ENCODE measurements at places on chromosomes 13 and 19.

- DNase-seq: no peak
Measured at GRCh38 chr13:46683676-46684260, 113.2 kb downstream of the ESD start.

- no peak for DNase-seq
Measured at GRCh38 chr19:50897191-50897607, 14.0 kb downstream of the KLK4 start.

- DNase-seq: no peak
Measured at GRCh38 chr19:55443045-55443823, at the start of gene SHISA7. Gene SHISA7 (minus strand): TSS chr19:55443300. CDS start chr19:55442863, 437 bp downstream.

DNA sequence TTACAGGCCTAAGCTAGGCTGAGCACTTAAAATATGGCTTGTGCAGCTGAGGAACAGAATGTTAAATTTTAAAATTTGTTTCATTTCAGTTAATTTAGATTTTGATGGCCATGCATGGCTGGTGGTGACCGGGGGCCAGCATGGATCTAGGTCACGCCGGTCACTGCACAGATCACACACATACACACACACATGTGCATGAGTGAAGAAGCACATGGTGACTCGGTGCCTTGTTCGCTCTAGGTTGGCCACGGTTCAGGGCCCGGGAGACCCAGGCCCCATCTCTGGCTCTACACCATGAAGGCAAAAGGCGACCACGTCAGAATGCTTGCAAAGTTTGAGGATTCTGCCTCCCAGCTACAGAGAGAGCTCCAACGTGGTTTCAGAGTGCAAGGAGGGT is 28.0 kb downstream of the ZFR2 start:
- DNase-seq: no peak

- DNase-seq: no peak
Measured at GRCh38 chr13:35804901-35805300, 326.3 kb downstream of the DCLK1 start.

DNA sequence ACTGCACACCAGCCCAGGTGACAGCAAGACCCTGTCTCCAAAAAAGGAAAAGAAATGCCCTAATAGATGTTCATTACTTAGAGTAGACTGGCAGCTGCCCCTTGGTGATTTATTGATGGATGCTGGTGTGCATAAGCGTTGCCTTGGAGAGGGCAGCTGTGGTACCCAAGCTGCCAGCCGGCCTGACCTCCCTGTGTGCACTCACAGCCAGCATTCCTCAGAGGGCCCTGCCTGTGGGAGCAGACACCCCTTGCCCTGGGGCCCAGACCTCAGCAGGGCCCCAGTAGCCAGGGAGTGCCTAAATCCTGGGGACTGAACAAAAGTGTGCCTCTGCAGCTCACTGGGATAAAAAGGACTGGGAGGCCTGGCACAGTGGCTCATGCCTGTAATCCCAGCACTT is 7.8 kb upstream of the ACTN4 start:
- no peak for DNase-seq

- DNase-seq: no peak
Measured at GRCh38 chr19:10686661-10687517, 14.3 kb upstream of the QTRT1 start.

- peak; percentile 42 for DNase-seq
Measured at GRCh38 chr19:6737873-6738786, 750 bp upstream of the GPR108 start.

- no peak for DNase-seq
Measured at GRCh38 chr19:16419669-16420335, 52.0 kb downstream of the EPS15L1 start.

DNA sequence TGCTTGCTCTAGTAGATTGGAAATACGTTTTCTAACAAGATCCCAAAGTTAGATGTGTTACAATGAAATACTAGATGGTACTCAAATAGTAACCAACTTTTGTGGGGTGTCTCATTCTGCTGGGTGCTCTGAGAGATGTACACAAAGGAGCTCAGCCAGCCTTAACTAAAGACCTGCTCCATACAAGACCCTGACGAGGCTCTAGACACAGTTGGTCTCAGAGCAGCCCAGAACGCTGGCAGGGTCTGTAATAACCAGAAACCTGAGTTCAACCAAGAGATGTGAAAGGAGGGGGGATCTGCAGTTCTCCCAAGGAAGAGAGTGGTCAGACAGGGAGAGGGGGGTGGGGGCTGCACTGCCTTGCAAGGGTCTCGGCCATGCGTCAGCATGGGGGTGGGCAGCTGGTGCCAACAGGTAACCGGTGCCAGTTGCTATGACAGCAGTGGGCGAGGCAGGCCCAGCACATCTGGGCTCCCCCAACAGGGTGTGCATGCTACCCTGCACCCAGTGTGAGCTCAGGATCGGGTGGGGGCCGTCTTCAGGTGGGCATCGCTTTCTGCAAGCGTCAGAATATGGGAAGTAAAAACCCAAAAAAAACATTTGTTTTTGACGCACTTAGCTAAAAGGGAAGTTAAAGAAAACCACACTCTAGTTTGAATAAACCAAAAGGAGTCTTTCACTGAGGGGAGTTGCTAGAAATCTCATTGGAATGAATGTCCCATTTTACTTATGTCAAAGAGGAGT is 68.0 kb upstream of the GPR183 start:
- no peak for DNase-seq

- no peak for DNase-seq
Measured at GRCh38 chr19:24055548-24055947, 31.4 kb upstream of the ZNF254 start.

GRCh38 chr19:17590866-17591265 is 35.4 kb downstream of the COLGALT1 start:
- no peak for DNase-seq

DNA sequence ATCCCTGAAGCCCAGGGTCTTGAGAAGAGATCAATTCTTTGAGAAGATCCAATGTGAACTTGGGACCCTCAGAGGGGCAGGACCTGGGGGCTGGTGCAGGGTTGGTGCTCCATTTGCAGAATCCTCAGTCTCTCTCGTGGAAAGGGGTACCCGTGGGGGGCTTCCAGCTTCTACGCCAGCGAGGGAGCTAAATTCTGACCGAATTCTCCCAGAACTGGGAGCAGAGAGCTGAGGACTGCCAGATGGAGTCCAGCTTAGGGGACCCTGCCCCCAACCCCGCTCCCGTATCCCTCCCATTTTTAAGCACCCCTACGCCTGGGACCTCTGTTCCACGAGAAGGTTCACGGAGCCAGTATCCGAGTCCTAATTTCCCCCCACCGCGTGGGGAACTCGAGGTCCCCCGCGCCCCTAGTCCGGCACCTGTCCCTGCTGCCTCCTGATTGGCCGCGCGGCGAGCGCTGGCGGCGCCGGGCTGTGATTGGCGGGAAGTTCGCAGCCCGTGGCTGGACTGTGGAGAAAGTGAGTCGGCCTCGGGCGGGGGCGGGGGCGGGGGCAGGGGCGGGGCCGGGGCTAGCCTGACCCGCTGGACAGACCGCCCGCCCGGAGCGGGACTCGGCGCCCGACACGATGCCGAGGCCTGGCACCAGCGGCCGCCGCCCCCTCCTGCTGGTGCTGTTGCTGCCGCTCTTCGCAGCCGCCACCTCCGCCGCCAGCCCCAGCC is 4.4 kb upstream of the LTBP4 start:
- DNase-seq: no peak

DNA sequence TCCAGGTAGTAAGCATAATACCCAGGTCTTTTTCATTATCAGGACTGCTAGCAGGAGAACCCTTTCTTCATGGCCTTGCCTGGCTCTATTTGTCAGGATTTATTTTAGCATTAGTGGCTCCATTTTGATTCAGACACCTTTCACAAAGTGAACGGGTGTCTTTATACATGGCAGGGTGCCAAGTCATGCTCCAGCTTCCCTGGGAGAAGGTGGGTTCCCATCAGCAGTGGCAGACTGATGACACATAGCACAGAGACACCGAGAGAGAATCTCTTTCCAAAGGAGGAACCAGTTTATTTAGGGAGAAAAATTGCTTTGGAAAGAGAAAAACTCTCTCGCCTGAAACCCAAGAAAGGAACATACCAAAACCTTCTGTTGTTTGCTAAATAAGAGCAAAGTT is 135.3 kb upstream of the TMTC4 start:
- no peak for DNase-seq

DNA sequence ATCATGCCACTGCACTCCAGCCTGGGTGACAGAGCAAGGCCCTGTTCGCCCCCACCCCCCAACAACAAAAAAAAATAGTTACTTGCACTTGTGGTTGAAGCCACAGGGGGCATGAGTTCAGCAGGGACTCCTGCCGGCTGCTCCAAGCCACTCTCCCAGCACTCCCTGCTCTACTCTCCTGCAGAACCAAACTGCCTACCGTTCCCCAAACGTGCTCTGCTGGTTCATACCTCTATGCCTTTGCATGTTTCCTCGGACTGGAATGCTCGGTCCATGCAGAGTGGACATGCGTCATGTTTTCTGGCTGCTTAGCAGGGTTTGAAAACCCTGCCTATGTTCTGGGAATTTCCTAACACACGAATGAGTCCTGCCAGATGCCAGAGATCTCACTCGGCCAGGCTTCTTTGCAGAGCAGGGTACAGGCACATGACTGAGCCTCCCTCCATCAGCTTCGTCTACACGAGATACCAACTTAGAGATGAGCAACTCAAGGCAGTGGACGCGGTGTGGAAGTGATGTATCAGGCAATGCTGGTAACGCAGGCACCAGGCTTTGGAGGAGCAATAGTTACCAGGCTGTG is 8.5 kb upstream of the SLC25A15 start:
- no peak for DNase-seq

DNA sequence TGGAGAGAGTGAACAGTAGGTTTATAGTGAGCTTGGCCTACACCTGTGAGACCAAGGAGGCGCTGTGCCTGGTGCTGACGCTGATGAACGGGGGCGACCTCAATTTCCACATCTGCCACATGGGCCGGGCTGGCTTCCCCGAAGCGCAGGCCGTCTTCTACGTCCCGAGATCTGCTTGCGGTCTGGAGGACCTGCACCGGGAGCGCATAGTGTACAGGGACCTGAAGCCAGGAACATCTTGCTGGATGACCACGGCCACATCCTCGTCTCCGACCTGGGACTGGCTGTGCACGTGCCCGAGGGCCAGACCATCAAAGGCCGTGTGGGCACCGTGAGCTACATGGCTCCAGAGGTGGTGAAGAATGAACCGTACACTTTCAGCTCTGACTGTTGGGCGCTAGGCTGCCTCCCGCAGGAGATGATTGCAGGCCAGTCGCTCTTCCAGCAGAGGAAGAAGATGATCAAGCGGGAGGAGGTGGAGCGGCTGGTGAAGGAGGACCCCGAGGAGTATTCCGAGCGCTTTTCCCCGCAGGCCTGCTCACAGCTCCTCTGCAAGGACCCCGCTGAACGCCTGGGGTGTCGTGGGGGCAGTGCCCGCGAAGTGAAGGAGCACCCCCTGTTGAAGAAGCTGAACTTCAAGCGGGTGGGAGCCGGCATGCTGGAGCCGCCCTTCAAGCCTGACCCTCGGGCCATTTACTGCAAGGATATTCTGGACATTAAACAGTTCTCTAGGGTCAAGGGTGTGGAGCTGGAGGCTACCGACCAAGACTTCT is 139.0 kb downstream of the ZDHHC20 start:
- no peak for DNase-seq

- DNase-seq: no peak
Measured at GRCh38 chr13:32391101-32391619, 36.8 kb downstream of the N4BP2L1 start.

GRCh38 chr19:7550987-7551761 is 15.7 kb downstream of the PNPLA6 start:
- DNase-seq: no peak

- peak; percentile 51 for DNase-seq
Measured at GRCh38 chr19:38362076-38362945, 12.1 kb upstream of the PSMD8 start.

DNA sequence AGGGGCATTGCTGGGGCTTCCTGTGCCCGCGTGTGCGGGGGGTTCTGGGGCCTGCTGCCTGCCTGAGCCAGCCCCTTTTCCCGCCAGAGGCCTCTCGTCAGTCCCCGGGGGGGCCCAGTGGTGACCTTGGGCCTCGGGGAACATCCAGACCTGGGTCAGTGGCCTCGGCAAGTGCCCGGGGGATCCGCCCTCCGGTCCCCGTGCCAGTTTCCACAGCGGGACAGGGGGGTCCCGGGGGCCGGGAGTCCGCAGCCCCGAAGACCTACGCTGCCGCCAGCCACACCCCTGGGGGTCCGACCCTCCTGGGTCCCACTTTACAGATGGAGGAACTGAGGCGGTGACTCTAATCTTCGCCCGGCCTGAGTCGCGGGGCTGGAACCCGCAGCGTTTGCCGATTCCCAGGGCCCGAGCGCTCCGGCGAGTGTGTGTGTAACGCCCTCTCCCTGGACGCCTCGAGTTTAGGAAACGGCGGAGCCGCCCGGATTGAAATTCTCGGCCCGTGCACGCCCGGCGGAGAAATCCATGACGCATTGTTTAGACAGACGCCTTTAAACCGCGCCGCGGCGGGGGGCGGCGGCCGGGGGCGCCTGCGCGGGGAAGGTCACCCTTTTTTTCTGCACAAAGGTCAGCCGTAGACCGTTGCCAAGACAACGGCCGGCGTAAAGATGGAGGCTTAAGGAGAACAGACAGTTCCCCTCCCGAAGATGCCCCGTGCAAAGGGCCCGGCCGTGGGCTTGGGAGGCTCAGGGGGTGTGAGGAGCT is 39.3 kb downstream of the EFNA2 start:
- no peak for DNase-seq

- DNase-seq: peak; percentile 70
Measured at GRCh38 chr19:46513461-46514236, 18.0 kb upstream of the PNMA8B start.

GRCh38 chr13:102645701-102646100 is 48.9 kb downstream of the TPP2 start:
- DNase-seq: no peak

- no peak for DNase-seq
Measured at GRCh38 chr19:788983-789700, 8.1 kb upstream of the PTBP1 start.

DNA sequence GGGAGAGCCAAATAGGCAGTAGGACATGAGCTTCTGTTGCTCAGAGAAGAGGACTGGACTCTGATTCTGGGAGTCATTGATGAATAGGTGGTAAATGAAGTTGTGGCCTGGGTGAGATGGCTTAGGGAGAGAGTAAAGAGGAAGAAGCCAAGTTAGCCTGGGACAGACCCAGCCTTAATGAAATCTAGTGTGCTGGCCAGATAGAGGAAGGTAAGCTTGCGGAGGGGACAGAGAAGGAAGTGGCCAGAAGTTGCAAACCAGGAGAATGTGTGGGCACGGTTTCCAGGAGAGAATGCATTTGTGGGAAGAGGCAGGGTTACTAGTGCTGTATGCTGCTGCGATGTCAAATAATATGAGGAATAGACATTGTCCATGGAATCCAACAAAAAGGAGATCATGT is 83.3 kb upstream of the OLFM4 start:
- no peak for DNase-seq

Measured in stimulated activated CD8-positive, alpha-beta memory T cell treated with anti-CD3 and anti-CD28 coated beads, Interleukin-4, amount 100 ng/mL, for 1 hour (primary cell).